NCI-H2029 (cell line): ENCODE measurements at places on chromosomes 16 and 17.

DNA sequence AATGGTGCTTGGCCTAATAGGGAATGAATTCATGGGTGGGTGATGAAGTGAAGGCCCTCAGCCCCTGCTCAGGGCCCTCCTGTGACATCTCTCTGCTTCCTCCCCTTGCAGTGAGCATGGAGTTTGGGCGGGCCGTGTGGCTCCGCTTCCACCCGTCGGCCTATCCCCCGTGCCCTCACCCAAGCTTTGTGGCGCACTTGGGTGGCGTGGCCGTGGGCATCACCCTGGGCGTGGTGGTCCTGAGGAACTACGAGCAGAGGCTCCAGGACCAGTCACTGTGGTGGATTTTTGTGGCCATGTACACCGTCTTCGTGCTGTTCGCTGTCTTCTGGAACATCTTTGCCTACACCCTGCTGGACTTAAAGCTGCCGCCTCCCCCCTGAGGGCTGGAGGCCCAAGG is 21.1 kb downstream of the C17orf75 start:
- DNase-seq: no peak

DNA sequence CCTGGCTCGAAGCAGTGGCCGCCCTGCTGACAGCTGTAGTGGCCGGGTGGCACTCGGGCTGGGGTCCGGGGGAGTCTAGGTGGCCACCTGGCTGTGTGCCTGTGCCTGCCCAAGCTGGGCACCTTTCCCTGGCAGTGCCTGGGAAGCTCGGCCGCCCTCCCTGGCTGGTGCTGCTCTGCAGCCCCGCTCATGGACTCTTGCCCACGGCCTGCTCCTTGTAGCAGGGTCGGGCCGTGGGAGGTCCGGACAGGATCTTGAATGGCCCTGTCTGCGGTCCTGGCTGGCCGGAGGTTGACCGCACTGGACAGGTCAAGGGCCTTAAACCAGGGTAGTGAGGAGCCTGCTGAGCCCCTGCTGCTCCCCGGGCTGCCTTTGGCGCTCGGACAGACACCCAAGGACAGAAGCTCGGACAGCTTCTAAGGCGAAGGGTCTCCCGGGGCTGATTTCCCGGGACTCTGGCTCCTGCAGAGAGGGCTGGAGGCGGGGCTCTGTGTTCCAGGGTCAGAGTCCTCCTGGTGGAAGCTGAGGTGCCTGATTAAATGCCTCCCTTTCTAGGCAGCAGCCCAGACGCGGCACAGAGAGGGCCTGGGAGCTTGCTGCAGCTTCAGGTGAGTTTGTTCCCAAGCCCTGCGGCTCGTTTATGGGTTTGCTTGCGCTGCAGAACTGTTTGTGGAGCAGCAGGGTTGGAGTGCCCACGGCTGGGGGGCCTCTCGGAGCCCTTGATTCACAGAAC is 6.0 kb downstream of the CAPN15 start:
- DNase-seq: no peak

DNA sequence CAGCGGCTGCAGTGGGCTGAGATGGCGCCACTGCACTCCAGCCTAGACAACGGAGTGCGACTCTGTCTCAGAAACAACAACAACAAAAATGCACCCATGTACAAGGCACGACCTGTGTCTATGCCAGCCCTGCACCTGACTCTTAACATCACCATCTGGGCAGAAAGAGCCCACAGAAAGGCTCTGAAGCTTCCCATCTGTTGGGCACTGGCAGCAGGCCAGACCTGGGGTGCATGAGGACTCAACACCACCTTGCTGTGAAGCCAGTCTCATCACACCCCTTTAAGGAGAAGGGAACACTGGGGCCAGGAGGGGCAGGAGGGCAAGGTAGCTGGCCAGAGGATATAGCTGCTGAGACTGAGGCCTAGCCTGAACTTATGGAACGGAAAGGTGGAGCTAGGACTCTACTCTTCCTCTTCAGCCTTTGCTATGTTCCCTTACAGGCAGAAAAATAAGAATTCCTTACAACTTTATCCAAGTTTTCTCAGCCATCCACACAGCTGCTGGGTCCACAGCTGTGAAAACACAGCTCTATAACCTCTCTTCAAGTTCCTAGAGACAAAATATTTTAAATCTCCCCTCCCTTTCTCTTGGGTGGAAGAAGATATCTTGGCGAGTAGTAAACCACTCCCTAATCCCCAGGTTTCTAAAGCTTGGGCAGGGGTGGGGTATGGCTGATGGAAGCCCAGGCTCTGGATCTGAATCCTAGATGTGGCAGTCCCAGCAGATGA is 2.8 kb downstream of the ELOB start:
- no peak for DNase-seq

DNA sequence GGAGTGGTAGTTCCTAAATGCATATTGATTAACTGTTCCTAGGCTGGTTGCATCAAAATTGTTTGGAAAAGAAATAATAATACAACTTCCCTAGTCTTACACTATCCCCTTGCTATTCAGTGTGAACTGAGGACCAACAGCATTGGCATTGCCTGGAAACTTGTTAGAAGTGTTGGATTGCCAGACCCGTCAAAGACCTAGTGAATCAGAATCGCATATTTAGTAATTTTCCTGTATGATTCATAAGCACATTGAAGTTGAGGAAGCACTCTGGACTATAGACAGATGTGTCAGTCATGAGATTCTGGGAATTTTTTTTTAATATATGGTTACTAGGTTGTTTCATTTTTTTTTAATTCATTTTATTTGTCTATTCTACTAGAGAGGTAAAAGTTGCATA is 34.7 kb upstream of the KCNJ16 start:
- DNase-seq: no peak

DNA sequence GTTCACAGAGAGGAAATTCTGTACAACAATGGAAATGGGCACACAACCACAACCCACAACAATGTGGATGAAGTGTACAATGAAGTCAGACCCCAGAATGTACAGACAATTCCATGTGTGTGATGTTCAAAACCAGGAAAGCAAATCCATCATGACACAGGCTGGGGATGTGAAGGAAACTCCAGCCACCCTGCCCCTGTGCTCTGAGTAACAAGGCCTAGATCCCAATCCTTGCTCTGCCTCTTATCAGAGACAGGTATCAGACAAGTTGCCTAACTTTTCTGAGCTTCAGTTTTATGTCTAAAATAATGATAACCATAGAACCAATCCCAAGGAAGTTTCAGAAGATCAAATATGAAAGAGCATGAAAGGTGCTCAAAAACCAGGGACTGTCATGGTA is 1.8 kb upstream of the C16orf95 start:
- no peak for DNase-seq

GRCh38 chr17:56110463-56111135 is 42.7 kb upstream of the ANKFN1 start:
- DNase-seq: peak; percentile 55

- DNase-seq: no peak
These were observed 9.3 kb downstream of the SLC47A2 start for GRCh38 chr17:19706791-19707727.

GRCh38 chr17:41624208-41625101 is at the start of gene KRT17:
Gene KRT17 (minus strand): TSS chr17:41624575. CDS start chr17:41624509, 66 bp downstream.
- no peak for DNase-seq

- DNase-seq: no peak
These were observed 21.0 kb upstream of the NGFR start for GRCh38 chr17:49473900-49474751.

GRCh38 chr16:85778873-85779272 is 20.5 kb downstream of the EMC8 start:
- no peak for DNase-seq

GRCh38 chr16:22373662-22374310 is 633 bp downstream of the CDR2 start:
- no peak for DNase-seq

- no peak for DNase-seq
These were observed 31.5 kb downstream of the CBFA2T3 start for GRCh38 chr16:88945473-88945872.

GRCh38 chr17:50028736-50029120 is 27.2 kb upstream of the ITGA3 start:
- DNase-seq: no peak

DNA sequence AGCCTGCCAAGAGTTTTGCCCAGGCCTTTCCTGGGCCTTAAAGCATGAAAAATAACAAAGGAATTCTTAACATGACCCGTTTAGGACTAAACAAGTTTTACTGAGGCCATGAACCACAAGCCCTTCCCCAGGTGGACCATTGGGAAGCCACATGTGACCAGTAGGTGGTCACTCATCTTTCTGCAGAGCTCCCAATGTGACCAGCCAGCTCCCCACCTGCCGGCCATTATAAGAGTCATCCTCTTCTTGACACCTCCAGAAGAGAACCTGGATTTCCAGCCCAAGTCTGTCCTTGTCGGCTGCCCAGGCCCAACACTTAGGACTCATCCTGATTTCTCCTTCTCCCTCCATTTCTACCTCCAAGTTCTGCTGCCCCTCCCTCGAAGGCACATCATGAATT is 91.7 kb upstream of the DNAH17 start:
- no peak for DNase-seq

- DNase-seq: no peak
These were observed 65.0 kb downstream of the AMFR start for GRCh38 chr16:56360117-56361008.

- no peak for DNase-seq
These were observed 30.9 kb upstream of the RPRML start for GRCh38 chr17:47009759-47010594.

DNA sequence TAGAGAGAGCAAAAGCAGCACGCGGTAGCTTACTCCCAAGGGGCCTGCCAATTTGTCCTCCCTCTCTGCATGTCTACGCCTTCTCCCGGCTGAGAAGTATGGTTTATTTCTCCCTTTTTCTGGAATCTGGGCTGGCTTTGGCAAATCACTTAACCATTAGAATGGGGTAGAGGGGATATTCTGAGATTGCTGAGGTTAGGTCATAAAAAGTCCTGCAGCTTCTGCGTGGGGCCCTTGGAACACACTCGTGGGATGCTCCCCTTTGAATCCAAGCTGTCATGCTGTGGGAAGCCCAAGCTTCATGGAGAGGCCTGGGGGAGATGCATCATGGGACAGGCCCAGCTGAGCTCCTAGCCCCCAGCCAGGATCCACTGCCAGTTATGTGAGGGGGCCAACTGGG is 403.6 kb upstream of the MAF start:
- DNase-seq: no peak

DNA sequence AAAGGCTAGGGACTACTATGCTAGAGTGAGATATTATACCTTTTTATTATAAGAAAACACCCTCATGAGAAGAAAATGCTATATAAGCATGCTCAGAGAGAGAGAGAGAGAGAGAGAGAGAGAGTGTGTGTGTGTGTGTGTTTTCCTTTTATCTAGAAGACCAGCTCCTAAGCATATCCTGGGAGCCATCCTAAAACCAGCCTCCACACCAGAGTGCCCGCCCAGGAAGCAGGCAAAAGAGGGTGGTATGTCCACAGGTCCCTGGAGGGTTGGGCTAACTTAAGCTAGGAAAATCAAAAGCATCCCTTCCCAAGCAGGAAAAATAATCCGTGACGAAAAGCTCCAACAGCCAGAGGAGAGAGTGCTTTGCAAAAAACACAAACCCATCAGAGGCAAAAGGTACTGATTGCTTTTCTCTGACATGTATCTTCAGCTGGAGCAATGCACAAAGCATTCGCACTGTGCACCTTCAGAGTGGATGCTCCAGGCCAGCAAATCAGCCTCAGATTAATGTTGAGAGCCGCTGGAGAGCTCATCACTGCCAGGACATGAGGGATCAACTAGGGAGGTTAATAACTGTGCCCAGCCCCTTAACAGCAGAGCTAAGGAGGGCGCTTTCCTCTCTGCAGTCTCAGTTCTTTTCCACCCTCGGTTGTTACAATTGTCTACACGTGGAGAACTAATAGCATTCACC is 125.1 kb downstream of the SLC39A11 start:
- no peak for DNase-seq

DNA sequence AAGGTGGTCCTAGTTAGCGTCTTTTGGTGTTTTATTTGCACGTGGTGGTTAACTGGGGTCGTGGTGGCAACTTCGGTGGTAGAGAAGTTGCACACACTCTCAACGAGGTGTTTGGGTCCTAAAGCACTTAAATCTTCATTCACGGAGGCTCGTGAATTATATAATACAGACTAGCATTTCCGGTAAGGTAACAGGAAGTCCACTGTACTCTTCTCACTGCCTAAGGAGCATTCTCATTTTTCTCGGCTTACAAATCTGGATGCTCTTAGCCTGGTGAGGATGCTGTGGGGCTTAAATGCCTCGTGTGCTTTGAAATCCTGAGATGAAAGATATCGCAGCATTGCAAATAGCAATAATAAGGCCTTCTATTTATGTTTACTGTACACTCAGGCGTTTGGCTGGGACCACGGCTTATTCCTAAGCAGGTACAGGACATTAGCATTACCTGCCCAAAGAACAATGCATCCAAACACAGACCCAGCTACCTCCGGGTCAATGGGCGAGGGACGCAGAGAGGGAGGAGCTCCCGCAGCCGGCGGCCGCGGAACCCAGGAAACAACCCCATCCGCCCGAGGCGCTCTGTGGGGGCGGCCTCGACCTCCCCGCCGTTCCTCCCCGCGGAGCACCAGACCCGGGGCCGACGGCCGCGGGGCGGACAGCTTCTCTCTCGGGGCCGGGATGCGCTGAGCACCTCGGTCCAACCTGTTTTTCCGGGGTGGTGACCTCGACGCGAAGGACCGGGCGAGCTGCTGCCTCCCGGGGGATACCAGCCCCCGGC is 856 bp downstream of the DNAJA2 start:
- DNase-seq: peak; percentile 29

GRCh38 chr16:27718201-27719105 is 168.5 kb downstream of the KATNIP start:
- no peak for DNase-seq

GRCh38 chr17:32120141-32120540 is 22.2 kb upstream of the RHOT1 start:
- DNase-seq: no peak

- DNase-seq: no peak
These were observed 14.4 kb upstream of the BAHCC1 start for GRCh38 chr17:81380666-81381518.

DNA sequence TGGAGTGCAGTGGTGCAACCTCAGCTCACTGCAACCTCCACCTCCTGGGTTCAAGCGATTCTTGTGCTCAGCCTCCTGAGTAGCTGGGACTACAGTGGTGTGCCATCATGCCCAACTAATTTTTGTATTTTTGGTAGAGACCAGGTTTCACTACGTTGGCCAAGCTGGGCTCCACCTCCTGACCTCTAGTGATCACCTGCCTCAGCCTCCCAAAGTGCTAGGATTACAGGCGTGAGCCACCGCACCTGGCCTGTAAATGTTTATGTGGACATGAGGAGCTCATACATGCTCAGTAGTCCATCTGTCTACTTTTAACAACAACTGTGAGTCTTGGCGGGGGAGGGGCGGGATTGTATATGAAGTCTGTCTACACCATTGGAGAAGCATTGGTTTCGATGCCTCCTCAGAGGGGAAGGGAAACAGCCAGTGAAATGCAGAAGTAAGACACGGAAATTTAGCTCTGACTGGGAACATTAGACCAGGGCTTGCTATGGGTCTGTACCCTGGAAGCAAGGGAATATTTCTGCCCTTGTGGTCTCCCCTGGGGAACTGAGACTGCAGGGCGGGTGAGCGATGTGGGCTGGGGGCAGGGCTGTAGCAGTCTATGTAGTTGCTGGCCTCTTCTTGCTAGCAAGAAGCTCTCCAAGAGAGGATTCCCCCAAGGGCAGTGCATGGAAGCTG is 9.3 kb downstream of the NUBP1 start:
- no peak for DNase-seq
